NAMALWA (cell line): ENCODE measurements at places on chromosomes 1 and 21.
A peak's percentile ranks its signal among the peaks of the same experiment; 100 is the strongest.

- no peak for DNase-seq
These were observed 89.7 kb downstream of the ATP5PO start for GRCh38 chr21:33825915-33826314.

GRCh38 chr1:107871687-107872395, 93.1 kb downstream of the VAV3 start:
- no peak for DNase-seq

DNA sequence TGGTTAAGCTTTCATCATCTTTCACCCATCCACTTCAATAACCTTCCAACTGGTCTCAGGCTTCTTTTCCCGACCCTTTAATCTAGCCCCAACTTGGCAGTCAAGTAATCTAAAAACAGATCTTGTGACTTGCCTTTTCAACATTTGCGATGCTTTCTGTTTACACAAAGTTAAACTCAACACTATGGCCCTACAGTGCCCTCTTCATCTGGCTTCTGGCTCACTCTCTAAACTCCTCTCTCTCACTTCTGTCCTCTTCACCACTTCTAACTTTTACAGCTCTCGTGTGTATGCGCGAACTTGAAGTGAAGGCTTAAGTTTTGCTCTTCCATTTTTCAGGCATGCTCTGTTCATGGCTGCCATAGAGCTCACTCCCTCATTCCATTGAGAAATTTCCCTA, 1122.3 kb upstream of the ADGRL2 start:
- DNase-seq: no peak

- peak; percentile 97 for DNase-seq
These were observed 10.8 kb downstream of the S1PR1 start for GRCh38 chr1:101247404-101248287.

GRCh38 chr1:111989531-111990025, at the start of gene KCND3:
Gene KCND3, minus strand, starts transcription at chr1:111989668.
- DNase-seq: no peak

GRCh38 chr1:76267631-76268030, 193.1 kb downstream of the ST6GALNAC3 start:
- no peak for DNase-seq

GRCh38 chr1:89133747-89134146, 7.8 kb upstream of the GBP2 start:
- DNase-seq: no peak

DNA sequence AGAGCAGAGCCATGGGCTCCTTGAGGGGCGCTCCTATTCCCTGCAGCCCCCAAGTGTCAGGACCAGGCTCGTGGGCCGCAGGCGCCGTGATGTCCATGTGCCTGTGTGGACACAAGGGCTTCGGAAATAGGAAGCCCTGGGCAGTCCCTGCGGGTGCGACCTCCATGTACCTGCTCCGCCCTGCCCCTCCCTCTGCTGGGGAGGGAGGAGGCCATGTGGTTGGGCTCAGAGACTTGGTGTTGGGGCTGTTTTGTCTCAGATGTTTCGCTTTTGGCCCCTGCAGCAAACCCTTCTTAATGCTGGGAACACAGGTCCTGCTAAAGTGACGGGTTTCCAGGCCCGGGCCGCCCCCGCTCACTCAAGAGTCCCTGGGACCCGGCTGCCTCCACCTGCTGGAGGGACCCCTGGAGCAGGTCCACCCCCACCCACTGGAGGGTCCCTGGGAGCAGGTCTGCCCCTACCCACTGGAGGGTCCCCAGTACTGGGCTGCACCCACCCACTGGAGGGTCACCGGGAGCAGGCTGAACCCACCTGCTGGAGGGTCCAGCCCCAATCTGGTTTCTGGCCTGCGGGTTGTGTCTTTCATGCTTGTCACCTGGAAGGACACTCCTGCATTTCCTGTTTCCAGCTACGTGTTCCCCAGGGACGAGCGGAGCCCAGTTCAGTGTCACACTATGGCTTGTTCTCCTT, 156.5 kb downstream of the PEX14 start:
- no peak for DNase-seq

DNA sequence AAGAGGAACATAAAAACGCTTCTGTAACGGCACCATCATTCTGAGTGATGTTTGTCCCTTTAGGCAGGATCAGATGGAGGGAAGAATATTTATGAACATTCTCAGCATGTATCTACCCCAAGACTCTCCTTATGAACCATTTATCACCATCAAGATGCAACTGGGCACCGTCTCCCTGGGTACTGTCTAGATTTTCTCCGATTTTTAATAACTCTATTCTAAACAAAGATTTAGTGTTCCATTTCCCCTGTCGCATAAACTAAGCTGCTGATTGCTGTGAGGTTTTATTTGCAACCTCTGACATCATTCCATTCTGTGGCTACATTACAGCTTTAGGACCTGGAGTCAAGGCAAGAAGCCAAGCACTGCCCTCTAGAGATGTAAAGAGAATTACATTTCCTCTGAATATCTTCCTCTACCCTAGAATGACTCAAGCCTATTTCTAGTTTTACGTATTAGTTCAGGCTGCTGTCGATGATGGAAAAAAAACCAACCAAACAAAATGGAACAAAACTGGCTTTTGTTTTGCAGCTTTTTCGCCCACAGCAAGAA, 130.1 kb upstream of the MAP1LC3C start:
- peak; percentile 41 for DNase-seq

DNA sequence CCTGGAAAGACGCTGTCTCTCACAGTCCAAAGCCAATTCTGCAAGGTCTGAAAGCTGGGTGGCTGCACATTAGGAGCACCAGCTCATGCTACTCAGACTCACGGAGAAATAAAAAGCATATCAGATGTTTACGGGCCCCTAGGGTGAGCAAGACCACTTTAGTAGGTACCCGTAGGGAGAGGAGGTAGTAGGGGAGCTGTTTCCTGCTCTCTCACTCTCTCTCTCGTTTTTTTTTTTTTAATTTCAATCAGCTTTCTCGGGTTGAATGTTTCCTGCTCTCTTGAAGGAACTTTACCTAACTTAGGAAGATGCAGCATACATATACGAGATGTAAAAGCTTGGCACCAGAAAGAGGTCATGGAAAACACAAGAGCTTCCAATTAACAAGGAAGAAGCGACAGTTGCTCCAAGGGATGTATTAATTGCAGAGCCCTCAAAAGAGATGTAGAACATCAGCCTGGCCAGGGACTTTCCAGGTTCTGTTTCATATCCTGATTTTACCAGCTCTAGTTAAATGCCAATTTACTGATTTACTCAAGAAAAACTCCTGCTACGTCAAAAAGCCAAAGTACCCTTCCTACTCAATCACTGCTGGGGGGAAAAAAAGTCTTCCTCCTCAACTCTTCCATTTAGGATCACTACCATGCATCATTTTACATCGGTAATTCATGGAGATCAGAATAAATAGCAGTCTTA, 3.1 kb downstream of the LORICRIN start:
- peak; percentile 14 for DNase-seq

DNA sequence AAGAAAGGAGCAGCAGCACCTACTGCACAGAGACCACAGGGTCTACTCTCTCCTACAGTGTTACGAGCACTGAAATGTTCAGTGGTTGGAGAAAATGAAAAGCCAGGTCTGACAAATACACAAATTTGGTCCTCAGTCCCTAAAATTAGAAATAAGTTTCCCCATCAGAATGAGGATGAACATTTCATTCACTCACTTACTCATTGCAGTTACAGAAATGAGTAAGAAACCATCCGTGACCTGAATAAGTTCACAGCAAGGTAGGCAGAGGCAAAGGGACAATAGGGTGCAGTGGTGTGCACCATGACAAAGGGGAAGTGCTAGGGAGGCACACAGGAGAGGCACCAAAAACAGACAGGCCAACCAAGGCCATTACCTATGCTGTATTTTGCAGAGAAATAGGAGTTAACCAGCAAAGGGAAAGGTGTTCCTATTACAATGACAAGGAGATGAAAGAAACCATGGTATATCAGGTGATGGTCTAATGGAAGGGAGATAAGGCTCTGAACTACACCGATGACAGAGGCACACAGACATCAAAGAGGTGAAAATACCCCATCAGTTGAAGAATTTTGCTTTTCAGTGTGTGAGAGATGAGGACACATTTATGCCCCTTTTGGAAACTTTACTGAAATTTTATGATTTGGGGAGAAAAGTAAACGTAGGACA, 29.4 kb downstream of the VAV3 start:
- no peak for DNase-seq

- DNase-seq: no peak
These were observed 39.5 kb upstream of the A3GALT2 start for GRCh38 chr1:33360367-33360766.

GRCh38 chr21:31449921-31450535, 106.0 kb upstream of the TIAM1 start:
- DNase-seq: no peak

- DNase-seq: no peak
These were observed 68.8 kb downstream of the JMJD4 start for GRCh38 chr1:227666286-227666685.

- DNase-seq: no peak
These were observed 26.6 kb downstream of the SCYL3 start for GRCh38 chr1:169867012-169867675.

DNA sequence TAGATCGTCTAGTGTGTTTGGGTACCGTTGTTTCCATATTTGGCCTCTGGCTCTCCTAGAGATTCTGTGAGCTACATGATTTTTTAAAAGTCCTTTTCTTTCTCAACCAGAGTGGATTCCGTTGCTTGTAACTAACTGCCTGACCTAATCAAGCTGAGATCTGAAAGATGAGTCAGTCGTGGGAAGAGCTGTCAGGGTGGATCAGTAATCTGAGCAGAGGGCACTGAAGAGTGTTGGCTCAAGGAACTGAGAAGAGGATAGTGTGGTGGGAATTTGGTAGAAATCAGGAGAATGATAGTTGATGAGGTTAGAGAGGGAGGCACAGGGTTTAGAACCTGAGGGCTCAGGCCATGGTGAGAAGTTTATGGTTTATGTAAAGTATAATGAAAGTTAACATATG, 52.2 kb downstream of the TRAF5 start:
- no peak for DNase-seq

DNA sequence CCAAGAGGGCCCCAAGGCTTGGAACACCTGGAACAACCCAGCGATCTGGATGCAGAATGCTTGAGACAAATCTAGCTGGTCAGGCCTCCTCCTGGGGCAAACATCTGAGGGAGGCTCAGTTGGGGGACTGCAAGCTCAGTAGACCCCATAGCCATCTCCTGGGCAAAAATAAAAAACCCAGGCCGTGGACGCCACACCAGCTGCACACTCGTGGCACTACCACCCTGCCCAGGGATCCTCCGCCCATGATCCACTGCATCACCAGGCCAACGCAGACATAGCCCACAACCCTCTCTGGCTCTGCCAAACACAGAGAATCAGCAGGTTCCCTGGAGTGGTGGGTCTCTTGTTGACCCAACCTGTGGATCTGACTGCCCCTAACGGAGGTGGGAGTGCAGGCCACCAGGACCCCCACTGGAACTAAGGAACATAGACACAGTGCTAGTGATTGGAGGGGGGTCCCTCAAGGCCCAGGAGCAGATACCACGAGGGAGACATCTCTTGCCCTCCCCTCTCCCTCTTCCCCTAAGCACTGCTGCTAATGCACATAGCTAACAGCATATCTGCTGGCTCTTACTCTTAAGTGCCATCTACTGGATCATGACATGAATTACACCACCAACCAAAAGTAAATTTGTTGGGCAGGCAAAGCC, 147.2 kb downstream of the CHD1L start:
- peak; percentile 73 for DNase-seq

- no peak for DNase-seq
These were observed 932.8 kb downstream of the TTLL7 start for GRCh38 chr1:83065952-83066727.

DNA sequence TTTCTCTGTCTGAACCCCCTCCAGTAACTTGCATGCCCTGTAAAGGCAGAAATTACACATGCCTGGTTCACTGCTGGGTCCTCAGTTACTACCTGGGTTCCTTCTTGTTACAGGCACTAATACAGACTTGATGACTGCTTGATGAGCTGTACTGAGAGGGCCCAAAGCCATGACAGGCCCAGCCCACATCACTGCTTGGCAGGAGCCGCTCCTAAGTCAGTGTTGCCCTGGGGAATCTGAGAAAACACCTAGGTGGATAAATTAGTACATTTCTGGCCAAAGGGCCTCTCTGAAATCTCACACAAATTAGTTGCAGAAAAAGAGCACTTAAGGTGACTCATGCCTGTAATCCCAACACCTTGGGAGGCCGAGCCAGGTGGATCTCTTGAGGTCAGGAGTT, 37.8 kb upstream of the IRF2BP2 start:
- DNase-seq: no peak

GRCh38 chr1:87249803-87250202, 78.9 kb upstream of the LMO4 start:
- DNase-seq: no peak

DNA sequence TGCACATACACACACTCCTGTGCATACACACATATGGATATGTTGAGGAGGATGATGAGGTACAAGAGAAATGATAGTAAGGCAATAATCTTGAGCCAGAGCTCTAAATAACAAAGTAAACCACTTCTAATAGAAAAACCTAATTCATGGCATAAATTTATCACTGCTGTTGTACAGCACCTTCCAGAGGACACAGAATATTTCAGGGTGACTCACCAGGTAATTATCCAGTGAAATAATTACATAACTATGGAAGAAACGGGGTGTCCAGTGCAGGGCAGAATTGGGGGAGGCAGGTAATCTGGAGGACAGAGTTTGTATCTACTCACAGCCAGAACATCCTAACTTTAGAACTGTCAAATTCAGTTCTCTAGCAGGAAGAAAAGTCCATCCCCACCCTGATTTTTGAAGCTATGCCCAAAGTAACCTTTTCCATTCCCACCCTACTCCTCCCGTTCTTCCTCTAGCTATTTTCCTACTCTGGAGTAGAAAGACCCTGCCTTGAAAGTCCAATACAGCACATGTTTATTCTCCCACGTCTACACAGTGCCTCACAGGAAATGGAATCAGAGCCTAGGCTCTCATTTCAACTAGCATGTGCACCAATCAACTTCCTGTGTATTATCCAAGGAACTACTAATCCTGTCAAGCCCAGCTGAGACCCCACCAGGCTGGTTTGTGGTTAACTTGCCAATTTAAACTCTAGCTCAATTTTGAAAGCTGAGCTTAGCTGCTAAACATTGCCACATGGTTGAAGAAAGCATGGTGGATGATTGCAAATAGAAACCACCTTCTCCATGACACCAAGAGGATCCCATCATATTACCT, 96.6 kb downstream of the PTPN14 start:
- DNase-seq: no peak

DNA sequence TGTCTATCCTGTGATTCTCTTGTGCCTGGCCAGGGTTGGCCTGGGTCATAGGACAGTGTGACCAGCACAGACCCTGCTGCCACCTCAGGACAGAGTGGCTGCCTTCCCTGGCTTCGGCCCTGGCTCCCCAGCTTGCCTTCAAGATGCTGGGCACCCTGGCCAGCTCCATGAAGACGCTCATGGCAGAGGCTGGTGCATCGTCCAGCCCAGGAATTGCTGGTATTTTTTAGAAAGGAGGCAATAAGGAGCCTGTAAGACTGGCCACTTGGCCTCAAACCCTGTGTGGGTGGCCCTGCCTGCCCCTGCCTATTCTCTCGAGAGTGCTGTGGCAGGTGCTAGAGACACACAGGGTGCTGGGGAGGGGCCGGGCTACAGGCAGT, 70.4 kb upstream of the ACTRT2 start:
- no peak for DNase-seq

GRCh38 chr1:232385221-232385620, 244.7 kb downstream of the SIPA1L2 start:
- DNase-seq: no peak

GRCh38 chr1:97764991-97765390, 155.8 kb downstream of the DPYD start:
- DNase-seq: no peak
